ENCODE measurements at places on chromosomes 16 and 17.

DNA sequence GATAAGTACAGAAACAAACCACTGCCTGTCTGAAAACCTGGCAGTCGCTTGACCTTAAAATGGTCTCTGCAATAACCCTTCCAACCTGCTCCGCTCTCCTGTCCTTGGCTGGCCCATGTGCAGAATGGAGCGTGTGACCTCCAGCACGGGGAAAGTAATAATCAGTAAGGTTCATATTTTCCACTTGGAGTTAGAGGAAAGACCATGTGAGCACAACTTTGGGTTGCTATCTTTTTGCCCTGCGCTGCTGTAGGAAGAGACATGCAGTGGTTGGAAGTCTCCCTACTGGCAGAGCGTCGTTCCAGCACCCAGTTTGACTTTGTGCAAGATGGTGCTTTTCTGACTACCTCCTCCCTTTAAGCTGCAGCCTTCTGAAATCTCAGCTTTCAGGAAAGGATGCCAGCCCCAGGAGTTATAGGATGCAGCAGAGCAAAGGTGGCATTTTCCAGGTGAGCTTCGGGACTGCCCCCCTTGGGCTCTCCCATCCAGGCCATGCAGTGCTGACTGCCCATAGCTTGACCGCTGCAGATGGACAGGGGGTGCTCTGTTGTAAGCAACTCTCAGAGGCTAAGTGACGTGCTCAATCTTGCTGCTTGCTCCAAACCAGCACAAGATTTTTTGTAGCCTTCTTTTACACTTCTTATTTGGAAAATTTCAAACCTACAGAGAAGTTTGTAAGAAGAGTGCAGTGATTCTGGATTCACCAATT lies 110.7 kb upstream of the NOL11 start:
- DNase-seq = no peak

DNA sequence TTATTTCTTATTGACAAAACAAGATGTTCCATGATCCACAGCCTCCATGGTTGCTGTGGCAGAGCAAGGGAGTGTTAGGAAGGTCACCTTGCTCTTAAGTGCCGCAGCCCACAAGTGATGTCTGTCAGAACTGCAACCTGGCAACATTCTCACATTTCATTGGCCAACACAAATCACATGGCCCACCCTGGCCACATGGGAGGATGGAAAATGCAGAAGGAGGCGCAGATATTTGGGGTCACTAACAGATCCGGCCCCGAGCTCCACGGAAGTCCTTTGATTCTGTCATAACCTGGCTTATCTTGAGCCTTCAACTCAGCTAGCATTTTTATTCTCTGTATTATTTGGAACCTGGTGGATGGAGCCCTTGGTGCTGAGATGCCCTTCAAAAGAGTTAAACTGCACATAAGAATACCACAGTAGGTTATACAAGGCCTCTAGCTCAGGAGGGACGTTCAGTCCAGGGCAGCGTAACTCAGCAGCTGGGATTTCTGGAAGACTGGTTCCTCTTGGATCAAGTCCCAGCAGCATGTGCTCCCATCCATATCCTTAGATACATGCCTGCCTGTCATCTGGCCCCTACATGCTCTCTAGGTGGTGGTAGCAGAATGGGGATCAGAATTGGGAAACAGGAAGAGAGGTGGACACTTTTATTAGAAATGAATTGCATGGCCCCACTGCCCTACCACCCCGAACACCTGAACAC lies 508.1 kb downstream of the HAPSTR1 start:
- DNase-seq = no peak

DNA sequence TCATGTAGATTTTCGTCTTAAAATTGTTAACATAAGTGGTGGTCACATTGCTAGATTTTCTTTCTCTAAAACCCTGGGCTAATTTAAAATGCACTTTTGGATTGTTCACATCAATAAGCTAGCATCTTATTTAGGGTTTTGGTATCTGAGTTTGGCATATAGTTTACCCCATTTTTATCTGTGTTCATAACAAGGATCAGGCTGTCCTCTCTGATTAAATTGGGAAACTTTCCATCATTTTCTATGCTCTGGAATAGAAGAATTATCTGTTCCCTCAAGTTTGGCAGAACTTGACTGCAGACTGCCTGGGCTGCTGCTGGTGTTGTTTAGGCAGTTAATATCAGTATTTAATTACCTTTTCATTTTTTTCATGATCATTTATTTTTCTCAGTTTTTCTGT lies 1.8 kb downstream of the SPECC1 start:
- DNase-seq = no peak

GRCh38 chr17:57517632-57518456 lies 227.3 kb downstream of the CCDC182 start:
- no peak for DNase-seq

- no peak for DNase-seq
Observed at GRCh38 chr17:74779948-74780400, 3.8 kb upstream of the NAT9 start.

GRCh38 chr16:15613676-15614075 lies 29.3 kb downstream of the MARF1 start:
- no peak for DNase-seq

DNA sequence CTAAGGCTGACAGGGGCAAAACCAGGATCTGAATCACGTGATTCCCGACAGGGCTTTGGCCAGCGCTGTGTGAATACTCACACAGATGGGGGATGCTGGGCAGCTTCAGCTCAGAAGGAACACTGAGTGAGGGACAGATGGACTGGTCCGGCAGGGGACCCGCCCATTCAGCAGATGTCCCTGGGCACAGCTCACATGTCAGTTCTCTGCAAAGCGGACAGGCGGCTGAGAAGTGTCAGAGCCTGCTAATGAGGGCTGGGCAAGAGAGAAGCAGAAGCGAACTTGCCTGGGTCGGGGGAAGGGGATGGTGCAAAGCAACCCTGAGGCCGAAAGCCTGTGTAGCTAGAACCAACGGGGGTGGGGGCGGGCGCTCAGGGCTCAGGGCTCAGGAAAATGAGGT lies 11.9 kb upstream of the GLIS2 start:
- DNase-seq = no peak

DNA sequence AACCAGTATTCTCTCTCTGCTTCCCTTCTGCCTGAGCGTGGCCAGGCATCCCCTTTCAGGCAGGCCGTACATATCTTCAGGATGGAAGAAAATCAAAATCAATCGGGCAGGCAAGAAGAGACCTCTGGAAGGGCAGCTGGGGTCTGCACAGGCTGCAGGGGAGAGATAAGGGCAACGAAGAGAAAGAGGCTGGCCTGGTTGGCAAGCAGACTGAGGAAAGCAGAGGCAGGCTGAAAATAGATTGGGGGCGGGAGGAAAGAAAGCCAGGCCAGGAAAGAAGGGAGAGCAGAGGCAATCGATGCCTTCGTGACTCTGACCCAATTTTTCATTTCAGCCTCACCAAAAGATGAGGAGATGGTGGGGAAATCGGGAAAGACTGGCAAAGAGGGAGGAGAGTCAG lies 18.1 kb downstream of the PIPOX start:
- no peak for DNase-seq

- DNase-seq = no peak
Observed at GRCh38 chr17:2259769-2260536, 43.6 kb downstream of the SMG6 start.

DNA sequence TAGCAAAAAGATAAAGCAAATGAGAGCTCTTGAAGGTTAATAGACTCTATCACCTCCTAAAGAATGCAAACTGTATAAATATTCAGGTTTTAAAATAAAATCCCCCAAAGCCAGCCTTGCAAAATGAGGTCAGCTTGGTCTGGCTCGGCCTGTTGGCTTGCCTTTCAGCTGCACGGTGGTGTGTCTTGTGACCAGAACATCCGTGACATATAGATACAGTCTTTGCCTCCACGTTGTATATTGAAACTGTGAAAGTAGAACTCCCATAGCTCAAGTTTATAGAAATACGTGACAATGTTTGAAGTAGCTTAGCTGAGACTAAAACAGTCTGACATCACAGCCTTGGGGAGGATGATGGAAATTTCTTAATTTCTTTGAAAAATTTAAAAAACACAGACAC lies 236.6 kb upstream of the MYOCD start:
- no peak for DNase-seq

DNA sequence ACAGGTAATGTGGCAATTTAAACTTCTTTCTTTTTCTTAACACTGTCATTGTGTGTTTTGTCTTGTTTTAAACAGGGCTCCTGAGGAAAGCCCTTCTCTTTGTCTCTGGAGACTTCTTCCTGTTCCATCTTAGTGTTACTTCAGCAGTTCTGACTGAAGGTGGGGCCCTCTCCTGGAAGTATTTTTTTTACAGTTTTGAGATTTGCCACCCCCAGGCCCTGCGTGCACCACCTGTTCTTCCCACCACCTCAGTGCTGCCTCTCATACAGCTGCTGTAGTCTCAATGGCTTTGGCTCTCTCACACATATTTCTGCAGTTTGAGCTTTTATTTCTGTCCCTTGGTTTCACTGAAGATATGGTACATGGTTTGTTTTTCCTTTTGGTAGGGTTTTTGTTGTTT lies 52.5 kb upstream of the ALDH3A1 start:
- DNase-seq = no peak

GRCh38 chr16:31568577-31569359 lies 41.1 kb downstream of the AHSP start:
- DNase-seq = no peak

GRCh38 chr16:1958715-1959268 lies 546 bp upstream of the NDUFB10 start:
- DNase-seq = no peak

GRCh38 chr17:79075446-79075750 lies 774 bp downstream of the ENGASE start:
- no peak for DNase-seq

- DNase-seq = no peak
Observed at GRCh38 chr17:30345527-30346075, 11.7 kb upstream of the TMIGD1 start.

- DNase-seq = peak; percentile 43
Observed at GRCh38 chr17:69047368-69048263, 13.1 kb downstream of the ABCA9 start.

DNA sequence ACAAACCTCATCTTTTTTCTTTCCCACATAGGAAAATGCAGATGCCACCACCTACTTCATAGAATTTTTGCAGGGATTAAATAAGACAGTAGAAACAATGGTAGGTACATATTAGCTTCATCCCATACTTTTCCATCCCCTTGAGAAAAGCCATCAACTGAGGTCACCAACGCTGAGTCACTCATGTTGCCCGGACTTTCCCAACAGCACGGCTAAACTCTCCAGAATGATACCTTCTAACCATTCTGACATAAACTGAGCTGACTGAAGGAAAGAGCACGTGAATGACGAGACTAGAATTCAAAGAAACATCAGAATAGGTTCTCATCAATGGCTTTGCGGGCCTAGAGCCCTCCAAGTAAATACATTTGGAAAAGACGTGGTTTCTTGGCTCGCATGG lies 146.0 kb upstream of the RCVRN start:
- DNase-seq = no peak

DNA sequence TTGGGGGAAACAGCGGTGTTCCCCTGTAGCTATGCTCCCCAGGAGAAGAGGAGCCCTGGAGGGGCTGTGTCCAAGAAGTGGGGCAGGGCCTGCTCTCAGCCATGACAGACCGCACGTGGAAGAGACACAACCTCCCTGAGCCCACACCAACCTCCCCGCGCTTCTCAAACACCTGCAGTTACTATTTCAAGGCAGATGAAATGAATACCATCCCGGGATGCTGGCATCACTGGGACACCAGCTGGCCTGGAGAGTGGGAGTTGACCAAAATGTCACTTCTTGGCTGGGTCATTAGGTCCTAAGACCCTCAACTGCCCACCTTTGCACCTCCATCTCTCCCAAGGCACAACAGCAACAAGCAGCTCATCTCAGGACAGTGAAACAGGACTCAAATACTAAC lies 32.0 kb downstream of the SPHK1 start:
- no peak for DNase-seq

- no peak for DNase-seq
Observed at GRCh38 chr16:85436207-85436606, 176.9 kb upstream of the GSE1 start.

DNA sequence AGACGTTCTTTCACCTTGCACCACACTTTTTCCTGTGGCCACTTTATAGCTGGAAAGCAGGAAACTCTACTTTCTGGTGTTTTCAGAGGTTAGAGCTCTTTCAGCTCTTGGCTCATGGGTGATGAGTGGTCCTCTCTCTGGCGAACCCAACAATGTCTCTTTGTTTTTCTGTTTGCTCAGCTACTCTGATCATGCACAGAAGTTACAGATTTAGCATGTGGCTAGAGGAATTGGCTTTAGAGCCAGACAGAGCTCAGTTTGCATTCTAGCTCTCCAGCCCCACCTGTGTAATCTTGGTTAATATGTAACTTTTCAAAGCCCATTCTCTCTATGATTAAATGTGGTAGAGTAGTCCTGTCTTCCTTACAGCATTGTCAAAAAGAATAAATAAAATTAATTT lies 225.2 kb downstream of the HAPSTR1 start:
- DNase-seq = no peak

DNA sequence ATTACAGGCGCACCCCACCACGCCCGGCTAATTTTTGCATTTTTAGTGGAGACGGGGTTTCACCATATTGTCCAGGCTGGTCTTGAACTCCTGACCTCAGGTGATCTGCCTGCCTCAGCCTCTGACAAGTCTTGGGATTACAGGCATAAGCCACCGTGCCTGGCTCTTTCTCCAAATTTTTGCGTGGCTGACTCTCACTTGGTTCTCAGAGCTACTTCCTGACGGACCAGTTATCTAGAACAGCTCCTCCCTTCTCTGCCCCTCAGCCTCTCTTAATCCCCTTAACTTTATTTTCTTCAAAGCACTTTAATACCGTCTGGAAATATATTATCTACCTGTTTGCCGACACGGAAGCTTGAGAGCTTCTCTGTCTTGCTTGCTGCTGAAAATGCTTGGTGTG lies 4.2 kb downstream of the YPEL2 start:
- no peak for DNase-seq

- no peak for DNase-seq
Observed at GRCh38 chr16:7182510-7183109, 150.0 kb upstream of the RBFOX1 start.

DNA sequence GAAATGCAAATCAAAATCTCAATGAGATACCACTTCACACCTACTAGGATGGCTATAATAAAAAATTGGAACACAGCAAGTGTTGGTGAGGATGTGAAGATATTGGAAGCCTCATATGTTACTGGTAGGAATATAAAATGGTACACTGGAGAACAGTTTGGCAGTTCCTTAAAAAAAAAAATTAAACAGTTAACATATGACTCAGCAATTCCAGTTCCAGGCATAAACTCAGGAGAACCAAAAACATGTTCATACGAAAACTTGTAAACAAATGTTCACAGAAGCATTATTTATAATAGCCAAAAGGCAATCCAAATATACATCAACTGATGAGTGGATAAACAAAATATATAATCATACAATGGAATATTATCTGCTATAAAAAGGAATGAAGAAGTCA lies 28.2 kb downstream of the ZNF652 start:
- DNase-seq = no peak

All from GM04504 (cell line).